ENCODE measurements at places on chromosomes 2 and 18.

GRCh38 chr18:11512096-11513025, 97.0 kb upstream of the SLC35G4 start:
- DNase-seq, result no peak

DNA sequence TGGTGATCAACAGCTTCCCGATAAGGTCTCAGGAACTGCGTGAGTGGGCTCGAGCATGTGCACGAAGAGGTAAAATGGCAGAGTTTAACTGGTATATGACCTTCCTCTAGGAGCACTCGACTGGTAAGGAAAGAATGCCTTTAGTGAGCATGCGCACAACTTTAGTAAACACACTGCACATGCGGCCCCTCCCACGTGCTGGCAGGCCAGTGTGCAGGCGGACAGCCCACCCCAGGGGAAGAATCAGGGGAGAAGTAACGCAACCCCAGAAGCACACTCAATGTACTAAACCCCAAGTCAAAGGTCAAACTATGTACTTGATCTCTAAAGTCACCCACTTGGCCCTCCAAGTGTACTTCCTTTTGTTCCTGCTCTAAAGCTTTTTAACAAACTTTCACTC, 28.7 kb upstream of the SLC25A52 start:
- DNase-seq, result no peak

DNA sequence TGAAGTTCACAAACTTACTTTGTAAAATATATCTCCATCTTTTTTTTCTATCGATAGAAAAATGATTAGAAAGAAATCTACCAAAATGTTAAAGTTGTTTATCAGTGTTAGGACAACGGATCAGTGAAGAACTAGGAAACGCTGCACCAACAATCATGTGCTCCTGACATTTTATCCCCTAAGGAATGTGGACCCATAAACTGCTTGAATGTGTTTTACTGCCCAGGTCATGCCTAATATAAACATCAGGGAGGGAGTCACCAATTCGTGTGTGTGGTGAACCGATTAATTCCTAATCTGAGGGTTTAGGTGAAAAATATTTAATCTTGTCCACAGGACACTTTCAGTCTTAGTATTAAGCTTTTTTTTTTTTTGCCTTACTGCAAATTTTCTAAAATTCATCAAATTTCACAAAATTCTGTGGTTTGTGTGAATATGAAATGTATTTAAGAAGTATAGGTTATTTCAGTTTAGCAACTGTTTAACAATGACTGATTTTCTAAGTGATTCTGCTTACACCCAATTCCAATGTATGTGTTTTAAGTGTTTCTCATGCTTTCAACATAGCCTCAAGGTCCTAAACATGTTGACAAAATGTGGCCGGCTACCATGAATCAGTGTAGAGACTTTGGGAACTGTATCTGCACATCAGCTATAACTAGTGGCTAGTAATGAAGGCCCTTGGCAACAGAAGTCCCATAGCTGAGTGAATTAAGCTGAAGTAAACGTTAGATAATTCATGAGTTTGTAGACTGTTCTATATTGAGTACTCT, 11.1 kb upstream of the KIDINS220 start:
- DNase-seq, result no peak

DNA sequence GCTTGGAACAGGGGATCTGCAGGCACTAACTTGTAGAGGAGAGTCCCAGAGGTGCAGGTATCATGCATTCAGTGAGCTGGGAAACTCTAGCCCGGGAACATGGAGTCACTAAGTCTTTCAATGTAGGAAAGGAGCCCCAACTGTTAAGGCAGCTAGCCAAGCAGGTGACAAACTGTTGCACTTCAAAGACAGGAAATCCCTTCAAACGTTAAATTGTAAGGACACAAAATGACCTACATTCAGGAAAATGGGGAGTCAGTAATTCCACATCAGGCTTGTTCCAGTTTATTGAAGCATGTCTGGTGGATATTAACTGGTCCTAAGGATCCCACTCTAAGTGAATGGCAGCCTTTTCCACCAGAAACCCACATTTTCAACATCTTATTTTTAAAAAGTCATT, 364.5 kb downstream of the MTX2 start:
- no peak for DNase-seq

DNA sequence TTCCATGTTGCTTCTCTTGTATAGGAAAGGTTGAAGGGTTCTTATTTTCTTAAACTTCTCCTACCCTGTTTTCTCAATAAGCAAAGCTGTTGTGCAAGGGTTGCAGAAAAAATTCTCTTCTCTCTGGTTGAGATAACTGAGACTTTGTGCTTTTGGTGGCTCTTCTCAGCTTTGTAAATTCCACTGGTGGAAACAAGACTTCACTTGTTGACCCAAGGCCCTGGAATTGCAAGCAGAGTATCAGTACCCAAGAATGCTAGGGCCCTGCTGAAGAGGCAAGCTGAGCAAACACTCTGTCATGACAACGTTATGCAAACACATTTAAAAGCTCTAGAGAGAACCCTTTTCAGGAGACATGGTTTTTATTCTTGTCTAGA, 294.7 kb upstream of the EPAS1 start:
- no peak for DNase-seq

GRCh38 chr2:106876699-106877098, 9.3 kb downstream of the ST6GAL2 start:
- DNase-seq, result no peak

GRCh38 chr18:60684843-60685513, 312.4 kb upstream of the MC4R start:
- DNase-seq, result no peak

DNA sequence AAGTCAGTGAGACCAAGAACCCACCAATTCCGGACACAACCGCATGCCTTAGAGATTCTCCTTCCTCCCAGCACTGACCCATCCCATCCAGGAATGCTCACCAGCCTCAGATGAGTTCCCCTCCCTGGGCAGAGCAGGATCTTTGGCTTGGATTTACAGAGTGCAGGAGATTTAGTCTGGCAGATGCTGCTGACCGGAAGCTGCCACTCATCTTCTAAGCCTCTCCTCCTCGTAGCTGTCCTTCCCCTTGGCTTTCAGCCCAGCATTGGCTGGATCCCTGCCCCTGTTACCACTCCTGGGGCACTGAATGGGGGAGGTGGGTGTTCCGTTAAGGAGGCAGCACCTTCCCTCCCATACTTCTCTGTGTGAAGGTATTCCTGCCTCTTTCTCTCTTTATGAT, 53.2 kb downstream of the VWA3B start:
- DNase-seq, result no peak

DNA sequence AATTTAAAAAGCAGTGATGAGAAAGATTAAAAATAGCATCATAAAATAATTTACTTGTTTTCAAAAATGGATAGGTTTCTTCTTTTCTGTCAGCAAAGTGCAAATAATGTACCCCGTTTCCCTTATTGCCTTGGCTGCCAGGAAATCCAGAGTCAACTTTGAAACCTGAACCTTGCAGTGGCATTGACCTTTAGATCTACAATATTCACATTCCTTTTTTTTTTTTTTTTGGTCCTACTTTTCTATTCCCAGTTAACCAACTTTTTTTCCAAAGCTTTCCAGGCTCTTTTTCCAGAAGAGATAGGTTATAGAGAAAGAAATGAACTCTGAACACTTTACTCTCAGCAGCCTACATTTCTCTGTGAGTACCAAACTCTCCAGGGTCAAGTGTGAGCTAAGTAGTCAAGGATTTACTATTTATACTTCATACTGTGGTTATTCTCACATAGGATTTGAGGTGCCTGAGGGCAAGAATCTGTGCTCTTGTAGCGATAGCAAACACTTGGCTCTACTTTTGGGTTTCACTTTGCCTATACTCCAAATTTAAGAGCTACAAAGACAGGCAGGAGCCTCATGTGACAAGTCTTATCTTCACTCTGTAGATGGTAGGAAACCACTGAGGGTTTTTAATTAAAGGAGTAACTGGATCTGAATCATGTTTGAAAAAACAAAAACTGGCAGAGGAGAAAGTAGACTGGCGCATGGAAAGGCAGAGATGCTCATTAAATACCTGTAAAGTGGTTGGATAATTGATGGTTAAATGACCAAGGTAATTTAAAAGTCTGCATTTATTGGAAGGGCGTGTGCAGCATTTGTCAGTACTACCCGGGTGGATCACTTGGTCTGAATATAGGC, 63.2 kb upstream of the TMEM17 start:
- DNase-seq, result no peak

DNA sequence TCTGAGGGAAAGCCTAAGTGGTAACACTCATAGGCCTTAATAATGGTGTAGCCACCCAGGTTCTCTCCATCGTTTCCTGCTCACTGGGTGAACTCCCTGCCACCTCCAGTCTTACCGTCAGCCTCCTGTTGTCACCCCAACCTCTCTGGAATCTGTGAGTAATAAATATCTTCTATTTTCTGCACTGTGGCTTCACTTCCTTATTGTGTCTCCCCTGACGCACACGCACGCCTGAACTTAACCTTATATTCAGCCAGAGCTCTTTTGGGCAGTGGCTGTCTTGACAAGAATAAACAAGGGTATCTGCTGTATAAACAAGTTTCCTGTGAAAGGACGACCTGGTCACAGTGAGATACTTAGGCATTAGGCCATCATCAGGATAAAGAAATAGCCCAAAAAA, 467.2 kb downstream of the SPAG16 start:
- no peak for DNase-seq

DNA sequence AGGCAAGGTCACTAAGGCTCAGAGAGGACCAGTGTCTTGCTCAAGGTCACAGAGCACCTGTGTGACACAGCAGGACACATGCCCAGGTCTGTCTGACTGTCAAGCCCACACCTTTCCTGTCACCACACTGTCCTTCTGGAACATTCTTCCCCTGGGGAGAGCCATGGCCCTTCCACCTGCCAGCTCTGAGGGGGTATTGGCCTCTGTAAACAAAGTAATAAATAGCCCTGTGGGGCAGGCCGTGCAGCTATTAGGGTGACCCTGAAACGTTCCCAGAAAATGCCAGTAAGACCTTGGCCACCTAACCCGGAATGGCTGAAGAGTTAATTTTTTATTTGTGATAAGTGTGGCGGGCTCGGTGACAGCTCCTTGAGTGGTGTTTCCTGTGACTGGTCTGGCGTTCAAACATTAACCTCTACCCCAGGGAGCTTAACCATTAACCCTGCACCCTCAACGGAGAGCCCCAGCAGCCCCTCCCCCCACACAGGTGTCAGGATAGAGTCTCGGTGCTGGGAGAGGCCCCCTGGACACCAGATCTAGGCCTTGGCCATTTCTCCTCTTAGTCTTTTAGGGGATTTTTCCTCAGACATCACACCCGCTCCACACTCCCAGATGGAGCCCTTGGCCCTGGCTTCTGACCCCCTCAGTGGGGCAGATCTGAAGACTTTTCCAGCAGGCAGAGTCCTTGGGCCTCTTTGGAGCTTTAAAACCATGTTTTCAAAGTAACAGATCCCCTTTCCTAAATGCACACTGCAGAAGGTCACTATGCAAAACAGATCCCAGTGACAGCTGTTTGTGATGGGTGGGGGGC, 36.6 kb downstream of the SCTR start:
- DNase-seq, result no peak

- no peak for DNase-seq
Measured at GRCh38 chr2:223219872-223220657, 168.1 kb downstream of the KCNE4 start.

GRCh38 chr2:162043132-162043531, 30.9 kb downstream of the DPP4 start:
- DNase-seq, result no peak

DNA sequence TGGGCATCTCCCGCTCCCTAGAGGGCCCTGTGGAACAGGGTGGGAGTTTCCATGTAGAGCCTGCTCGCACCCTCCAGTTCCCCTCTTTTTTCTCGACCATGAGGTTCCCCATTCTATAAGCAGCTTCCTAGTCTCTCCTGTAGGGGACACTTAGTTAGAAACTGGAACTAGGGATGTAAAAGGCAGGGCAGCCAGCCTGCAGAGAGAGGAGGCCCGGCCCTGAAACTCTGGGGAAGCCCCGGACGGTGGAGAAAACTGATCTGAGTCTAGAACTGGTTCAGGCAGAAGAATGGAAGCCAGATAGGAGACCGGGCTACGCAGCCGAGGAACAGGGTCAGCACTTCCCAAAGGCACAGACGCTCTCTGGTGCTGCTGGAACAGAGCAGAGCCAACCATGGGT, 51.6 kb upstream of the ATG16L1 start:
- no peak for DNase-seq

DNA sequence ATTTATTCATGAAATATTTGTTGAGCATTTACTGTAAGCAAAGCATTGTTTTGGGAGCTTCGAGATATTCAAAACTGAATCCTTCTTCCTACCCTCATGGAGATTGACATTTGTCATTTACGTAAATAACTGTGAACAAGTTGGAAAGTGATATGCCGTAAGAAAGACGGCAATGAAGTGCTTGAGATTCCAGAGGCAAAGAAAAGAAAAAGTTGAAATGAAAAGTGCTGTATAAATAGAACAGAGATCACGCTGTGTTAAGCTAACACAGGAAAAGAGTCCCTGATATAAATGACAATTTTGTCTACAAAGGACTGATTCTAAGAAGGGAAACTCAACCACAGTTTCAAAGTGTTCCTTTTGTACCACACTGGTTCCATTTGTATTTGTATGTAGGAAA, 1.8 kb downstream of the CHRNA1 start:
- DNase-seq, result no peak

DNA sequence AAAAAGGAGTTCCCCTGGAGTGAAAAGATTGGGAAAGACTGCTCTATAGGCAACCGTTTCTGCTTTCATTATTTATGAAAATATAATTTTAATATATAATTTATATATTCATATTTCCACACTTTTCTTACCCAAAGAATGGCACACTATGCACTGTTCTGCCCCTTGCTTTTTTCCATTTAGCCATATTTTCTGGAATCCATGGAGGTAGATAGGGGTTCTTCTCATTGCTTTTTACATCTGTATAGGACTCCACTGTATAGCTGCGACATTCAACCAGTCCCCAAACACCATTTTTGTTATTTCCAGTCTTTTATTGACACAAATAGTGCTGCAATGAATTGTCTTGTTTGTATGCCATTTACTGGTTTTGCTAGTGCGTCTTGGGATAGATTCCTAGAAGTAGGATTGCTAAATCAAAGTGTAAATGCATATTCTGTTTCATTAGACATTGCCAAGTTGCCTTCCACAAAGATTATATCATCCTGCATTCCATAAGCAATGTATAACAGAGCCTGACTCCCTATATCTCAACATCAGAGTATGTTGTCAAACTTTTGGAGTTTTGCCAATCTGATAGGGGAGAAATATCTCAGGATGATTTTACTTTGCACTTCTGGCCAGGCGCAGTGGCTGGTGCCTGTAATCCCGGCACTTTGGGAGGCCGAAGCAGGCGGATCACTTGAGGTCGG, 26.6 kb upstream of the TCF7L1 start:
- no peak for DNase-seq

- no peak for DNase-seq
Measured at GRCh38 chr2:208906330-208906729, 499.7 kb downstream of the PTH2R start.

GRCh38 chr2:170576296-170576695, 138.8 kb upstream of the SP5 start:
- no peak for DNase-seq

DNA sequence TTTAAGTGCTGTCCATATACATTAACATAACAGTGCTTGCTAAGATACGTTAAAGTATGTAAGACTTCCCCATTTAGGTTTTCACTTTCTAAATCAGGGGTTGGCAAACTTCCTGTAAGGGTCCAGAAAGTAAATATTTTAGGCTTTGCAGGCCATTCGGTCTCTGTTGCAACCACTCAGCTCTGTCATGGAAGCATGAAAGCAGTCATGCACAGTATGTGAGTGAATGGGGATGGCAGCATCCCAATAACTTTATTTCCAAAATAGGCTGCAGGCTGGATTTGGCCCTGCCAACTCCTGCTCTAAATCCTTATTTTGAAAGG, 128.7 kb downstream of the PLA2R1 start:
- no peak for DNase-seq

- no peak for DNase-seq
Measured at GRCh38 chr2:43133708-43134570, 92.5 kb downstream of the ZFP36L2 start.
